ENCODE measurements at places on chromosomes 2 and 18.

GRCh38 chr2:181129364-181130056, 149.1 kb downstream of the UBE2E3 start:
- DNase-seq: no peak

DNA sequence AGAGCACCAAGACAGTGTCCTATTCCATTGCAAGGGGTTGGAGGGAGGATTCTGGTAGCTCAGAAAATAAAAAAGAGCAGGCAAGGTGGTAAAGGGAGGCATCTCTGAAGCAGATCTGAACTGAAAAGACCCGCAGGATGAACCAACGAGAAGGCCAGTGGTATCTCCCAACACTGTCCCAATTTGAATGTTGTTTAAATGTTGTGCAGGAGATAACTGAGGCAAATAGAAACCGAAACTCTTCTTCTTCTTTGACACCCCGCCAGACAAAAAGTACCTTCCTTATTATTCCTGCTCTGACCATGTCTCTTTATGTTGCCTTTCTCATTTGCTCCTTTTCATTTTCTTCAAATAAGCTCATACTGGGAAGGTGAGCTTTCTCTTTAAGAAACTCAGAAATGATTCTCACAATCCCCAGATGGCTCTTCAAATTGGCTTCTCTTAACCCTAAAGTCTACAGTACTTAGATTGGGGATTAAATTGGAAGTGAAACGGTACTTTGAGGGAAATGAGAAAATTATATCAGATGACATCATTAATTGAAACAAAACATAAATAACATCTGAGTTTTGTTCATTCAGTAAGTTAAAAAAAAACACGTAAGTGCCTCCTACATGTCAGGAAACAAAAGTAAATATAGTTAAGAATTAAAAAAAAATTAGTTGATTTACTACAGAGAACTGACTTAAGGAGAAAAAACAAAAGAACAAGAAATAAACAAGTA, 143.6 kb downstream of the WDPCP start:
- no peak for DNase-seq

DNA sequence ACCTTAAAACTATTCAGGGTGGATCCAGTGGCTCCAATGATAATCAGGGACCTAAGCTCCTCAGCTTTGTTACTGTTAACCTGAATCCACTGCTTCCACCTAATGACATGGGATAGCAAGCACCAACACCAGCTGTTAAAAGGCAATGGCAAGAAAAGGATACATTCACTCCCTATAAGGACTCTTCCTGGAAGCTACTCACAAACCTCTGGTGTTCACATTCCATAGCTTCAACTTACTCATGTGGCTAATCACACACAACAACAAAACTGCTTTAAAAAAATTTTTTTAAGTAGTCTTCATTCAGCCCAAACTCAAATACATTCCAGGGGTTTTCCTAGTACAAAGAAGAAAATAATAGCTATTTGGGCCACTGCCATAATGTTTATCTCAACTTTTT, 24.5 kb downstream of the ROCK2 start:
- no peak for DNase-seq

- DNase-seq: no peak
Observed at GRCh38 chr2:189249901-189250300, 70.3 kb upstream of the COL5A2 start.

- DNase-seq: peak; percentile 15
Observed at GRCh38 chr2:71100195-71100964, 29.6 kb downstream of the MCEE start.

GRCh38 chr2:17299891-17300540, 218.2 kb downstream of the RAD51AP2 start:
- no peak for DNase-seq

DNA sequence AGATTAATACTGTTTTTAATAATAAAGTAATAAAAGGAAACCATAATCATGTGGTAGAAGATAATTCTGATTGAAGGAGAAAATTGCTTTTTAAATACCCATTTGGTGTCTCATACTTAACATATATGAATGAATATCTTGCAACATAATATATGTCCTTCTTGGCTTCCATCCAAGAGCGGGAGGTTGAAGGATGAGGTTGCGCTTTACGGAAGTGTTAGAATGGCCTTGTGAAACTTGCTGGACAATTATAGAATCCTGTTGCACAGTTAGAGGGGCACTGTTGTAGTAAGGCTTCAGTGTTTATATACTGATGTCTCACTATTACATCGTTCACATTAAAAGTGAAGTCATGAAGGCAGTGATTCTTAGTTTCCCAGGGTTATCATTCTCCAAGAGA, 9.4 kb downstream of the INSIG2 start:
- no peak for DNase-seq

- DNase-seq: no peak
Observed at GRCh38 chr2:242015108-242016065, 145.9 kb downstream of the RTP5 start.

DNA sequence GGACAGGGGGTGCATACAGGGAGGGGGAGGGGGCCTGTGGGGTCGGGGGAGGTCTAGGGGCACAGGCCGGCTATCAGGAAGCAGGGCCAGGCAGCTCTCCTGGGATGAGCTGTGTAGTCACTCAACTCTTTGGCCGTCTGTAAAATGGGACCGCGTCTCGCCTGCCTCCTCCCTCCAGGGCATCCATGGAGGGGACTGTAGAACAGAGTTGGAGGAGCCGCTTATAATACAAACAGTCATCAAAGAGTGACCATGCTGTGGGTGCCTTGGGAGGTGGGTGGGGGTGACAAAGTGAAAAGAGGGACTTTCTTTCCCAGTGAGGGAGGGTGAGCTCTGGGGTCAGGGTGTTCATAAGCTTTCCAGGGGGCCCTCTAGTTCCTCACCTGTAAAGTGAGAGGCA, 169.6 kb upstream of the HAAO start:
- DNase-seq: no peak

Measured in T follicular helper cell (primary cell).